ENCODE measurements at places on chromosomes 4 and X.

- no peak for DNase-seq
Observed at GRCh38 chrX:38018766-38019425, 12.5 kb downstream of the SYTL5 start.

DNA sequence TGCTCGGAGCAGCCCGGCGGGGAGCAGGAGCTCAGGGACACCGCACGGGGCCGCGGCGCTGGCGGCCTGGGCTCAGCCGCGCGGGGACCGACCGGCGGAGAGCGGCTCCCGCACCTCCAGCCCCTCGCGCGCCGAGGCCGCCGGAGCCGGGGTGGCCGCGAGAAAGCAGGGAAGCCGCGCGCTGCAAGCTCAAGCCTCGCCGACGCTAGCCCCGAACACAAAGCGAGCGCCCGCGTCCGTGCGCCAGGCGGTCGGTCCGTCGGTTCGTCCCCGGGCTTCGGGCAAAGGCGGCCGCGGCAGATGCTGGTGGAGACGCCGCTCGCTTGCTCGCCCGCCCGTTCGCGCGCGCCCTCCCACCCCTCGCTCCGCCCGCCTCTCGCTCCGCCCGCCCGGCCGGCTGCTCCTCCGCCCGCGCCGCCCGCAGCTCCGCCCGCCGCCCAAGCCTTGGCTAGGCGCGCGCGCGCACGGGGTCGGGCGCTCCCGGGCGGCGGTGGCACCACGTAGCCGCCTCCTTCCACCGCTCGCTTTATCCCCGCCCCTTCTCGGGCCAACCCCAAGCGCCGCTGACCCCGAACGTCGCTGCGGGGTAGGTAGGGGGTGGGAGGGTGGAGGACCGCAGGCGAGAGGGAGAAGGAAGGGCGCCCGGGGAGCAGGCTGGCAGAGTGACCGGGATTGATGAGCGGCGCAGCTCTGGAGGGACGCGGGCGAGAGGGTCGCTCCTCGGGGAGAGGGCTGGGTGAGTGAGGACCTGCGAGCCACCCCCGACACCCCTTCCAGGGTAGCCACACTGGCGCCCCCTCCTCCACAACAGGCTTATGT, at the start of gene TSPAN5:
TSS of gene TSPAN5 (minus strand) at position 325 of the 819 bp plus-strand sequence.
- DNase-seq, result peak; percentile 95

DNA sequence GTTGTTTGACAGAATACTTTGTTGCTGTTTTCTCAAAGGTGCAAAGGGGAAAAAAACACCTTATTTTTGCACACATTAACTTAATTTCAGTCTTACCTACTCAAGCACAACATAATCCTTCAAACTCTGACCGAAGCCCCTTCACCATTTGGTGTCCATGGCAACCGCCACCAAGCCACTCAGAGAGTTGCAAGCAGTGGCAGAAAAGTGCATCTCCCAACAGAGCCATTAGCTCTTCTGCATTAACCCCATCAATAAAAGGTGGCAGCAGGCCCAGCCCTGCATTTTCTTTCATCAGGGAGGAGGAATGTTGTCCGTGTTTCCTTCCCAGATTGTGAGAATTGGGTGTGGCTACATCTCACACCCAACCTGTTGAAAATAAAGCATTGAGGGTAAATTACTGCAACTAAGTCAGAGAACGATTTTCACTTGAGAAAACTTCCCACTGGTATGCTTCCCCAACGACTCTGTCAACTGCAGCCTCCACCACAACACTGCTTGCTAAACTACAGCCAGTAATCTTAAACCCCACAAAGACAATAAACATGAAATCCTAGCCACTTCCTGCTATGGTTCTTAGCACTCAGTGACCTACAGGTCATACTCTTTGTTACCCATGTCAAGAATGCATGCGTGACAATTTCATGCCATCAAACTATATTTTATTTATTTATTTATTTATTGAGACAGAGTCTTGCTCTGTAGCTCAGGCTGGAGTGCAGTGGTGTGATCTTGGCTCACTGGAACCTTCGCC, 154.0 kb downstream of the GRIA3 start:
- DNase-seq, result no peak

- DNase-seq, result no peak
Observed at GRCh38 chrX:107507744-107508117, 58.3 kb downstream of the FRMPD3 start.

DNA sequence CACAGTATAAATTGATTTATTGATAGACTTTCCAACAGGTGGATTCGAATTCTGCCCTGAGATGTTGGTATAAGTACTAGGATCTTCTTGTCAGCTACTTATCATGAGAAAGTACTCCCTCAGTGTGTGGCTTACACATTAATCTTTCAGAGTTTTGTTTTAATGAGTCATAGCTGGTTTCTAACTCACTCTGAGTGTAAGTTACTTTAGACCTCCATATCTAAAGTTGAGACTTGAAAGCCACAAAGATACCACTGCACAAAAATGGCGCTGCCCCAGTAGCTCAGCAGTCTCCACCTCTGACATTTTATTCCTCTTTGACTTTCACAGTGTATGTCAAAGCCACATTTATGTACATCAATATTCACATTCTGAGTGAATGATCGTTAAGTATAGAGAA, 318.5 kb downstream of the ARAP2 start:
- DNase-seq, result no peak

GRCh38 chrX:133681897-133682296, 266.6 kb upstream of the GPC4 start:
- no peak for DNase-seq

DNA sequence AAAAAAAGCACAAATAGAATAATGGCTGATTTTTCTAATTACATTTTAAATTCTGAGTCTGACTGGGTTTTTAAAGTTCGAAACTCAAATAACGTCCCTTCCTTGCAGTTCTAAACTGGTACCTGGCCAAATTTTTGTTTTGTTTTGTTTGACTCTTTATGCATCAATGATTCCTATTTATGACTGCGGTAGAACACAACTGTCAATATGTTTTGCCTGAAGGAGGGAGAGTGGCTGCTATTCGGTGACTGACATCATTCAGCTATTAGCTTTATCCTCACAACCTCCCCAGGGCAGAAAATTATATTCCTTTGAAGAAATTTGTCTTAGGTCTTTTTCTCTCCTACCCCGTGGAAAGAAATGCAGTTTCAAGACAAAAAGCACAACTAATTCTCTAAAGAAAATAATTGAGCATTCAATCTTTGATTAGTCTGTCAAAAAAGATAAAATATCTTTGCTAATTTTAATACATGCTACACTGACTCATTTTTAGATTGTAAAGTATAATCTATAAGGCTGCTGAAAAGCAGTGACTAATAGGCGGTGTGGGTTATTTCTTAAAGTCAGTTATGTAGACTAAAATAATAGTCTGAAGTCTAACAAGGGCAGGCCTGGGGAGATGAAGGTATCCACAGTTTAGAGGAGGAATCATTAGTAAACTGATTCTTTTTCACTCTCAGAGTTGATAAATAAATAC, 61.9 kb downstream of the TMEM150C start:
- DNase-seq, result no peak

- no peak for DNase-seq
Observed at GRCh38 chrX:19964017-19964710, 26.7 kb downstream of the BCLAF3 start.

- no peak for DNase-seq
Observed at GRCh38 chr4:37562592-37562991, 123.6 kb downstream of the RELL1 start.

All from SK-N-SH (cell line).